Dermis microvascular lymphatic vessel endothelial cell (primary cell): ENCODE measurements at places on chromosomes 3 and 15. TPM values are rescaled to one million over a fixed set of nuclear protein-coding genes. Genes with fewer than 3 reads are reported as not detected.

DNA sequence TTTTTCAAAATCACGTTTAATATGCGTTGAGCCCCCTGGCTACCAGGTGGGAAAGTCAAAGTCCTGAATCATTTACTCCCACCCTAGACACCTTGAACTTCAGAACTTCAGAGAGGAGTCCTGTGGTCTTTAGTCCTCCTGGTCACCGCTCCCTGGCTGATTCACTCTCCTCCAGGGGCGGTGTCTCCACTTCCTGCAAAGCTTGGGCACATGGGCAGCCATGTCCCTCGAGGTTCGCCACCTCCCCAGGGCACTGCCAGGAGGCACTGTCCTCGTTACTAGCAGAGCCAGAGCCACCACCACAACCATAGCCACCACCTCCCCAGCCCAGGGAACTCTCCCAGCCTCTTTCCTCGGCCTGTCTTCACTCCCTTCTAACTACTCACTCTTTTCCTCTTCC, 31.0 kb downstream of the LOXL1 start:
- DNase-seq = no peak

SEMA5B gene
- under 0.01 and 0.13 TPM in 2 replicates for total RNA-seq

GRCh38 chr3:54906763-54907162, 21.1 kb downstream of the LRTM1 start:
- DNase-seq = no peak

IGSF11 gene
- under 0.01 and 0.13 TPM in 2 replicates for total RNA-seq

GRCh38 chr15:81244306-81244705, 47.6 kb downstream of the IL16 start:
- DNase-seq = no peak
